ENCODE measurements at places on chromosomes 5 and 9. TPM values are rescaled to one million over a fixed set of nuclear protein-coding genes. Genes with fewer than 3 reads are reported as not detected.

- no peak overlapping the region for H3K4me3 ChIP-seq
- no peak for DNase-seq
- H3K36me3 ChIP-seq: no peaks in the 10 kb centered on the region
- H3K4me1 ChIP-seq: no peaks in the 10 kb centered on the region
- no peaks in the 10 kb centered on the region for H3K27me3 ChIP-seq
- H3K27ac ChIP-seq: no peak overlapping the region
Observed at GRCh38 chr5:135108992-135109391, 75.0 kb upstream of the PITX1 start.

GRCh38 chr5:84618262-84618661 lies 233.6 kb upstream of the EDIL3 start:
- DNase-seq: no peak
- H3K27me3 ChIP-seq: no peaks in the 10 kb centered on the region
- no peaks in the 10 kb centered on the region for H3K36me3 ChIP-seq
- H3K4me1 ChIP-seq: peaks cover 7% of the 10 kb centered on the region

- peaks cover 2% of the 10 kb centered on the region for H3K36me3 ChIP-seq
- H3K27me3 ChIP-seq: no peaks in the 10 kb centered on the region
- H3K4me1 ChIP-seq: no peaks in the 10 kb centered on the region
- H3K4me3 ChIP-seq: no peak overlapping the region
- no peak overlapping the region for H3K27ac ChIP-seq
- DNase-seq: no peak
Observed at GRCh38 chr5:156934450-156935211, 28.4 kb downstream of the TIMD4 start.

GRCh38 chr5:54944364-54944763 lies 41.0 kb downstream of the ESM1 start:
- no peak for DNase-seq
- no peaks in the 10 kb centered on the region for H3K36me3 ChIP-seq
- H3K4me1 ChIP-seq: no peaks in the 10 kb centered on the region
- no peak overlapping the region for H3K4me3 ChIP-seq
- no peak overlapping the region for H3K27ac ChIP-seq

GRCh38 chr5:17185773-17186172 lies 31.7 kb upstream of the BASP1 start:
- H3K27ac ChIP-seq: no peak overlapping the region
- peaks cover 25% of the 10 kb centered on the region for H3K4me1 ChIP-seq
- H3K27me3 ChIP-seq: no peaks in the 10 kb centered on the region
- H3K4me3 ChIP-seq: no peak overlapping the region
- no peak for DNase-seq

DNA sequence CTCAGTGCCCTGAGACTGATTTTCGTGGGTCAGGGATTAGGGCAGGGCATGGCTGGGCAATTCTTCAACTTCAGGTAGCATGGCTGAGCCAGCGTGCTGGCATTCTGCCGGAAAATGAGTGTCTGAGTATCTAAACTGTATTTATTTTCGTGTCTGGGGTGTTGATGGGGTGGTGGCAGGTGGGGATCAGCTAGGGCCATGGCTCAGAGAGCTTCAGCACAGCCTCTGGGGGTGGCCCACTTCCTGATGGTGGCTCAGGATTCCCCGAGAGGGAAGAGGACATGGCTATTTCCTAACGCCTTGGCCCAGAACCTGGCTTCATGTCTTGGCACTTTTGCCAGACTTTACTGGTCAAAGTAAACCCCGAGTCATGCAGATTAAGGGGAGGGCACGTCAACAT lies 260.5 kb downstream of the GADD45G start:
- H3K27me3 ChIP-seq: no peaks in the 10 kb centered on the region
- H3K27ac ChIP-seq: no peak overlapping the region
- H3K36me3 ChIP-seq: no peaks in the 10 kb centered on the region
- no peak for DNase-seq
- no peak overlapping the region for H3K4me3 ChIP-seq

GRCh38 chr5:148290271-148291195 lies 21.7 kb upstream of the SPINK7 start:
- no peak overlapping the region for H3K27ac ChIP-seq
- no peak for DNase-seq
- no peaks in the 10 kb centered on the region for H3K36me3 ChIP-seq
- no peaks in the 10 kb centered on the region for H3K4me1 ChIP-seq

GRCh38 chr5:176644294-176644693 lies 3.0 kb upstream of the TSPAN17 start:
- H3K27me3 ChIP-seq: no peaks in the 10 kb centered on the region
- DNase-seq: no peak
- H3K27ac ChIP-seq: no peak overlapping the region
- peaks cover 10% of the 10 kb centered on the region for H3K4me1 ChIP-seq
- H3K4me3 ChIP-seq: no peak overlapping the region
- H3K36me3 ChIP-seq: no peaks in the 10 kb centered on the region

- DNase-seq: no peak
- no peak overlapping the region for H3K4me3 ChIP-seq
- no peaks in the 10 kb centered on the region for H3K36me3 ChIP-seq
- no peak overlapping the region for H3K27ac ChIP-seq
- no peaks in the 10 kb centered on the region for H3K4me1 ChIP-seq
- H3K27me3 ChIP-seq: no peaks in the 10 kb centered on the region
Observed at GRCh38 chr5:163407034-163407655, 30.2 kb upstream of the CCNG1 start.

GRCh38 chr5:172646716-172647285 lies 5.7 kb downstream of the NEURL1B start:
- no peaks in the 10 kb centered on the region for H3K36me3 ChIP-seq
- no peaks in the 10 kb centered on the region for H3K27me3 ChIP-seq
- H3K4me1 ChIP-seq: peaks cover 21% of the 10 kb centered on the region
- no peak overlapping the region for H3K27ac ChIP-seq
- peak; percentile 25 for DNase-seq
- no peak overlapping the region for H3K4me3 ChIP-seq

GRCh38 chr5:13143214-13143613 lies 801.3 kb downstream of the DNAH5 start:
- no peaks in the 10 kb centered on the region for H3K27me3 ChIP-seq
- no peaks in the 10 kb centered on the region for H3K4me1 ChIP-seq
- no peak overlapping the region for H3K27ac ChIP-seq

DNA sequence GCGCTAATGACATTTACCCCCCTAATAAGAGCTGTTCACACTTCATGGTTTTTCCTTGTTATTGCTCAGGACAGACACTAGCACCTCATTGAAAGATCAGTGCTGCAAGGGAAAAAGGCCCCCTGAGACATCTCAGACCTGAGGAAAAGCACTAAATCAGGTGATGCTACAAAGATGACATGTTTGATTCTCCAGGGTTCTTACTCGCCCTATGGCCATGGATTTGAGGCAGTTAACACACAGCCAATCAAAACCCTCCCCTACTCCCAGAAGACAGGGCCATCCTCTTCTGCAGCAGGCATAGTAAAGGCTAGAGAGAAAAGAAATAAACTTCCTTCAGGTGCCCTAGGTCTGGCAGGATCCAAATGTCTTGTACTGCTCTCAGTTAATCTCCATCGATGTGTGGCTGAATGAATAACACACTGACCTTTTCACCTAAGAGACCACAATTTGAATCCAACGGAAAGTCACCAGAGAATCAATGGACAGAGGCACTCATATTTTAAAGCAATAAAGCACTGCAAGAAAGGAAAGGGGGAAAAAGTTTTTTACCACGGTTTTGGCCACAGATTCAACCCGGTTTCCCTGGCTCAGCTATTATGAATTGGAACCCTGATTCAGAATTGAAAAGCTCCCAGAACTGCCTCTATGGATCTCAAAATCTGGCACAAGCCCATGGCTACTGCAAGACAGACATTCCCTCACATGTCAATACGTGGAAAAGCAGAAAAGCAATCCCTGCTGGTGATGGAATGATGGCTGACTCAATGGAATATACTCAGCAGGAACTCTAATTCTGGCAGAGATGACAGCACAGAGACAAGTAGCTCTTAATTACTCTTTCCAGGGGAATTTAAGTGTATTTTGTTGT lies 329.5 kb downstream of the BNC2 start:
- DNase-seq: no peak
- no peak overlapping the region for H3K4me3 ChIP-seq
- H3K27ac ChIP-seq: no peak overlapping the region
- no peaks in the 10 kb centered on the region for H3K27me3 ChIP-seq
- H3K36me3 ChIP-seq: no peaks in the 10 kb centered on the region

DNA sequence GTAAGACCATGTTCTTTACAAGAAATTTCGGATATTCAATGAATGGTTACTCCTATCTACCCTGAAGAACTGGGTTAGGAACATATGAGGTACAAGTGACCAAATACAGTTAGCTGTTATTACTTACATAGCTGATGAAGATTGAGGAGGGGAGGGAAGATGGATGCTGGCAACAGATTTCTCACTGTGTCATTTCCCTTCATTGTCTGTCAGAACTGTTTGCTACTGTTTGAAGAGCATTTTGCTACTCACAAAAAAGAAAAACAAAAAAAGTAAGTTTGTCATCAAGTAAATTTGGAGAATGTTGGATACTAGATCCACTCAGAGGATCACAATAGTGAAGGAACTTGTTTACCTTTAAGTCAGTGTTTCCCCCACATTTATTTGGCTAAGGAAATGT lies 53.7 kb downstream of the ENC1 start:
- no peak overlapping the region for H3K4me3 ChIP-seq
- DNase-seq: no peak
- H3K36me3 ChIP-seq: no peaks in the 10 kb centered on the region
- peaks cover 45% of the 10 kb centered on the region for H3K4me1 ChIP-seq

DNA sequence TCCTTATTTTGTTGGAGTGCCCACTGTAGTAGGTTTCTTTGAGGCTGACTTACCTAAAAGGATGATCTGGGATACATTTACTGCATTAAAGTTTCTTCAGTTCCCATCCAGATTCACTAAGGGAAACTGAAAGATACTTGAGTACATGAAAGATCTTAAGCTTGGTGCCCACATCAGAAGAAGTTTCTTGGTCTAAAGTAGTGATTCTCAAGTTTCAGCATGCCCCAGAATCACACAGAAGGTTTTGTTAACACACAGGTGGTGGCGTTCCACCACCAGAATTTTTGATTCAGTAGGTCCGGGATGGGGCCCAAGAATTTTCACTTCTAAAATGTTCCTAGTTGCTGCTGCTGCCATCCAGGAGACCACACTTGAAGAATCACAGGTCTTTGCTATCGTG lies 171.0 kb downstream of the ZNF462 start:
- H3K27ac ChIP-seq: no peak overlapping the region
- no peak overlapping the region for H3K4me3 ChIP-seq
- H3K36me3 ChIP-seq: no peaks in the 10 kb centered on the region
- no peak for DNase-seq
- H3K4me1 ChIP-seq: no peaks in the 10 kb centered on the region
- no peaks in the 10 kb centered on the region for H3K27me3 ChIP-seq

DNA sequence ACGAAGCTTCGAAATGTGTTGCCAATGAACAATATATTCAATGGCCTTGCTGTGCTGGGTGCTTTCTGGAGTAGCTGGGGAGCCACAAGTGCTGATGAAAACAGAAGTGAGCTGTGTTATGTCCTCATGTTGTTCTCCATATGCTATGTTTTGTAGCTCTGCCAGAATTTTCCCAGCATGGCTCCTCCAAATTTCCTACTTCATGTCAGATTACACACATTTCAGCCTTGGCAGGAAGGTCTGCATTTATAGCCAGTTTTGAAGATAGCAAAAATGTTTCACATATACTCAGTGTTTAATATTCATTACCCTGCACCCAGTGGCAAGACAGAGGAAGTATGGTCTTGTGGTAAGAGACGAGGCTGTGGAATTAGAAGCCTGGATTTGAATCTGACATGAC lies 22.6 kb upstream of the NMUR2 start:
- no peak overlapping the region for H3K4me3 ChIP-seq
- no peak overlapping the region for H3K27ac ChIP-seq
- no peak for DNase-seq
- no peaks in the 10 kb centered on the region for H3K36me3 ChIP-seq
- H3K27me3 ChIP-seq: no peaks in the 10 kb centered on the region

DNA sequence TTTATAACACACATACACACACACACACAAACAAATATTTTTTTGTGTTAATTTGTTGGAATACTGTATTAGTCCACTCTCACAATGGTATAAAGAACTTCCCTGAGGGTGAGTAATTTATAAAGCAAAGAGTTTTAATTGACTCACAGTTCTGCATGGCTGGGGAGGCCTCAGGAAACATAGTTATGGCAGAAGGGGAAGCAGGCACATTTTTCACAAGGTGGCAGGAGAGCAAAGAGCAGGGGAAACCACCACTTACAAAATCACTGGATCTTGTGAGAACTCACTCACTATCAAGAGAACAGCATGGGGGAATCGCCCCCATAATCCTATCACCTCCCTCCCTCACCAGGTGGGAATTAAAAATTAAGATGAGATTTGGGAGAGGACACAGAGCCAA lies 205.4 kb upstream of the PTPRD start:
- H3K4me1 ChIP-seq: no peaks in the 10 kb centered on the region
- no peaks in the 10 kb centered on the region for H3K27me3 ChIP-seq
- no peak overlapping the region for H3K27ac ChIP-seq

- H3K4me1 ChIP-seq: peaks cover 15% of the 10 kb centered on the region
- no peak overlapping the region for H3K27ac ChIP-seq
- no peaks in the 10 kb centered on the region for H3K36me3 ChIP-seq
- no peak overlapping the region for H3K4me3 ChIP-seq
- no peak for DNase-seq
- H3K27me3 ChIP-seq: no peaks in the 10 kb centered on the region
Observed at GRCh38 chr9:136703276-136703860, 9.0 kb upstream of the DIPK1B start.

DNA sequence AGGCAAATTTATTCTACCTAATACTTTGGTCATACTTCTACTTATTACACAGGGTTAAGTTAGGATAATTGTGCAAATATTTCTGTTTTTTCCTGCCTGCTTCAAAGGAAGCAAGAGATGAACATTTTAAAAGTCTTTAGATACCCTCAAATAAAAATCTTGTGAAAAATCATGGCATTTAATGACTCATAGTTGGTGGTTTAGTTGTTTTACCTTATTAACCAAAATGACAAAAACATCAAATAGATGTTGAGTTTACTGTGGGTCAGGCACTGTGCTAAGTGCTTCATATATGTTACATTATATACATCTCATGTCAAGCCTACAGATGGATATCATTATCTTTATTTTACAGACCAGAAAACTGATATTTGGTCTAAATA lies 54.4 kb downstream of the ZNF474 start:
- no peaks in the 10 kb centered on the region for H3K36me3 ChIP-seq
- H3K27me3 ChIP-seq: no peaks in the 10 kb centered on the region
- H3K4me1 ChIP-seq: no peaks in the 10 kb centered on the region
- DNase-seq: no peak

PCDHB1 gene
- total RNA-seq: not detected

WWC1 gene
- 109 TPM for total RNA-seq

CLIC3 gene
- total RNA-seq: 4.5 TPM

SPINK4 gene
- 2.1 TPM for total RNA-seq

TPPP gene
- total RNA-seq: 0.28 TPM

IL9 gene
- total RNA-seq: not detected

UBAC1 gene
- 50.7 TPM for total RNA-seq

ARPC5L gene
- 60.1 TPM for total RNA-seq

FASTKD3 gene
- 14.2 TPM for total RNA-seq

LECT2 gene
- 0.70 TPM for total RNA-seq

ADGRV1 gene
- total RNA-seq: 23.2 TPM

PCDHA3 gene
- not detected for total RNA-seq

PDE6A gene
- 2.5 TPM for total RNA-seq

SPRY4 gene
- 8.3 TPM for total RNA-seq

All from Caco-2 (cell line).